NCI-H1436 (cell line): ENCODE measurements at places on chromosomes 7 and 10.

GRCh38 chr7:141246426-141246825 lies 172.6 kb downstream of the TMEM178B start:
- DNase-seq, result no peak

DNA sequence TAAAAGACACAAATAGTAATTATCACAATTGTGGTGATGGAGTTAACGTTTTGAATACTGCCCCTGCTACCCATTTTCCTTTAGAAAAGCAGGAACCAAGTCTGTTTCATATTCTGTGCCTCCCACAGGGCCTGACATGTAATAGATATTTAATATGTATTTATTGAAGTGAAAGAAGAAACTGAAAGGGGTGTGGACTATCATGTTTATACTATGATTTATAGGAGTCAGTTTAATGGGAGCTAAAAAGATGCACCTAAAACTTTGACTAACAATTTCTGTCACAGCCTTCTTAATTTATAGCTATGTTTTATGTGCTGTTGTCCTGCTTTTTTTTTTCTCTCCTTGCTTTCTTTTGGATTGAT lies 24.1 kb upstream of the BHLHA15 start:
- DNase-seq, result no peak

GRCh38 chr7:128115336-128115820 lies 84.1 kb upstream of the LRRC4 start:
- no peak for DNase-seq

GRCh38 chr7:5218564-5219360 lies 28.7 kb downstream of the WIPI2 start:
- no peak for DNase-seq

DNA sequence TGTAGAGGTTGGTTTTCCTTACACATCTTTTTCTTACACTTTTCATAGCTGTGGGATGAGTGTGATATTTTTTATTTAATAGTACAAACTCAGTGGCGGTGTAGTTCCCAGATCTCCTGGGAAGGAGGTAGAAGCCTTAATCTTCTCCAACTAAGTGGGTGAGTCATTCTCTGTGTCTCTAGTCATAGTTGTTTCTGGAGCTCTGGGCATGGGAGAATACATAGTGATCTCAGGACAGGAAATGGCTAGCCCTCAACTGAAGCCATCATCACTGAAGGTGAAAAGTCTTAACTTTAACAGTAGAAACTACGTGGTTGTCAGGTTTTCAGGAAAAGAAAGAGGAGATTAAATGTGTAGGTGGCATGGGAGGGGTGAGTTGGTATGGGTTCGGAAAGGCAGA lies 319.4 kb upstream of the FZD8 start:
- no peak for DNase-seq

DNA sequence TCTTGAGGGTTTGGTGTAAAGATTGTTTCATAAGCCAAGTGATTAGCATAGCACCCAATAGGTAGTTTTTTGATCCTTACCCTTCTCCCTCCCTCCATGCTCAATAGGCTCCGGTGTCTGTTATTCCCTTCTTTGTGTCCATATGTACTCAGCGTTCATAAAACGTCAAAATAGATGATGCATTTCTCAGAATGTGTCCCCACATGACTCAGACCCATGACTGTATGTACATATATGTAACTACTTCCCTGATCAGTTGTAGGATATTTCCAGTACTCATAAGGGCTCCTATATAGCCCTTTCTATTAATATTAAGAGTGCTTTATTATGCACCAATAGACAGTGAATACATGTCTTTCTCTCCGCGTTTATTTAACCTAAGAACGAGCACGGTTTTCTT lies 466.9 kb downstream of the KIF20B start:
- no peak for DNase-seq

DNA sequence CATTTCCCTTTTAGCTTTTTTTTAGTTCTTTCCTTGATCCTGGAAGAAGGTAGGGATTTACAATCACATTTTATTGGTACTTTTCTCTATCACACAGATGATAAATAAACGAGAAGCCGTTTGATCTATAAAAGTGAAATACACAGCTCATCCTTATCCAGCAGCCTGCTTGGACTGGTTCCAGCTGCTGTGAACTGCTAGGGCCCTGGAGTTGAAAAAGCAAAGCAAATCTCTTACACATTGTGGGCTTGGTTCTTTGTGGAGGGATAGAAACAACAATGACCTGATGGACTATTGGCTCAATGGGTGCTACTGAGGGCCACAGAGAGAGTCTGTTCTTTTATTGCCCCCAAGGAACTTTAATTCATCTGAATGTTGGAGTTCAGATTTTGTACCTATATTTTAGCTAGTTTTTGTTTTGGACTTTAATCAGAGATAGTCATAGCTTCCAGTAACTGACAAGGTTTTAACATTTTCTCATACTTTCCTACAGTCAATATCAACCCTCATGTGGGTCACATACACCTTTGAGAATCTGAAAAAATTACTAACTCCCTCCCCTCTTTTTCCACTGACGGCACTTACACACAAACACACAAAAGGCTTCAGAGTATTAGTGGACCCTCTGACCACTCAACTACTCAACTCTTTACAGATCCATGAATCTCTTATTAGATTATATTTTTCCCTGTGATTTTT lies 91.6 kb upstream of the CCDC6 start:
- no peak for DNase-seq

- peak; percentile 4 for DNase-seq
Observed at GRCh38 chr10:60237977-60238758, 151.5 kb downstream of the ANK3 start.

- peak; percentile 53 for DNase-seq
Observed at GRCh38 chr7:20329389-20330238, 1.1 kb upstream of the ITGB8 start.

- no peak for DNase-seq
Observed at GRCh38 chr10:124245191-124245590, 151.8 kb upstream of the CHST15 start.

- no peak for DNase-seq
Observed at GRCh38 chr10:33716501-33717267, 382.2 kb upstream of the NRP1 start.

GRCh38 chr7:7274782-7275181 lies 92.4 kb downstream of the C1GALT1 start:
- DNase-seq, result no peak

DNA sequence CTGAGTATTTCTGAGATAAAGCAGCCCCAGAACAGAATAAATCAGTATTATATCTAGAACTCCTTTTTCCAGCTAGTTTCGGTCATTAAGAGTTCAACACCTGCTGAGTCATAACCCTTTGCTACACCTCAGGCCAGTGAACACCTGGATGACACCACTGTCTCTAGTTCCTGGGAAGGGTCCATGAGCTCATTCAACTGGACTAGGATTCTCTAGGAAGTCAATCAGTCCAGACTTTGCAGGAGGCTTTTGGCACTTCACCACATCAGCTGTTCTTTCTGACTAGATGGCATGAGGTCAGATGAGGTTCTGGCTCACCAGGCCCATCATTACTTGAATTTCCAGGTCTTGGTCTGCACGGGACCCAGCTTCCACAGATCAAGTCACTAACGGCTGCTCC lies 11.7 kb downstream of the SLC39A12 start:
- no peak for DNase-seq

GRCh38 chr10:46231087-46231486 lies 55.7 kb upstream of the ANTXRL start:
- DNase-seq, result no peak

- DNase-seq, result no peak
Observed at GRCh38 chr10:52071814-52072213, 242.3 kb upstream of the DKK1 start.

DNA sequence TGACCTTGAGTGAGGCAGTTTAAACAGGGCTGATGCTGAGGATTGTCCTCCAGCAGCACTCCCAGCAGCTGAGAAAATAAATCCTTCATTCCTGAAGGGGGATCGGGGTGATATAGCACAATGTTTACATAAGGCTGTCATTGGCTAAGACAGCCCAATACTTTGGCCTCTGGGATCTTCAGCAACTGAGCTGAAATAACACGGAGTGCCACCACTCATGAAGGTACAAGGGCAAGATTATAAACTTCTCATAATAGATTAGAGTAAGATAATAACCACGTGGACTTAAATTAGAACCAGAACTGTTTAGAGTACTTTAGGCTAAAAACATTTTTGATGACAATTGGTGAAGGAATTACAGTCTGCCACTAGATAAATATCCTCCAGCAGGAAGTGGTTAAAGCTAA lies 70.0 kb upstream of the PAPSS2 start:
- DNase-seq, result no peak

DNA sequence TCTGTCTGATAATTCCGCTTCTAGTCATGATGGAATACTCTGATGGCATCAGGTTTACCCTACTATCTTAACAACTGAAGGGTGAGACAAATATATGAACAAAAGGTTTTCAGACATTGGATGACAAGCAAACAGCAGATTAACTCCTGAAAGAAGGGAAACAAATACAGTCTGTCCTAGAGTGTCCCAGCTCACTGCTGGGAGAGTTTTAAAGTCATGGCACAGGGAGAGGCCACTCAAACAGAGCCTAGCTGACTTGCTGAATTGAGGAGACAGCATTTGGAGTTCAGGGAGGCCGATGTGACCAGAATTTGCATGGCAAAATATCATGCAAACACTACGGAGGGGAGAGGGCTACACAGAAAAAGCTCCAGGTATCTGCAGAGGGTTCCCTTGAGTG lies 73.1 kb downstream of the MDH2 start:
- DNase-seq, result no peak

- no peak for DNase-seq
Observed at GRCh38 chr7:75982306-75983064, 11.9 kb downstream of the TMEM120A start.

- DNase-seq, result no peak
Observed at GRCh38 chr10:97543025-97543546, 29.5 kb upstream of the ANKRD2 start.

DNA sequence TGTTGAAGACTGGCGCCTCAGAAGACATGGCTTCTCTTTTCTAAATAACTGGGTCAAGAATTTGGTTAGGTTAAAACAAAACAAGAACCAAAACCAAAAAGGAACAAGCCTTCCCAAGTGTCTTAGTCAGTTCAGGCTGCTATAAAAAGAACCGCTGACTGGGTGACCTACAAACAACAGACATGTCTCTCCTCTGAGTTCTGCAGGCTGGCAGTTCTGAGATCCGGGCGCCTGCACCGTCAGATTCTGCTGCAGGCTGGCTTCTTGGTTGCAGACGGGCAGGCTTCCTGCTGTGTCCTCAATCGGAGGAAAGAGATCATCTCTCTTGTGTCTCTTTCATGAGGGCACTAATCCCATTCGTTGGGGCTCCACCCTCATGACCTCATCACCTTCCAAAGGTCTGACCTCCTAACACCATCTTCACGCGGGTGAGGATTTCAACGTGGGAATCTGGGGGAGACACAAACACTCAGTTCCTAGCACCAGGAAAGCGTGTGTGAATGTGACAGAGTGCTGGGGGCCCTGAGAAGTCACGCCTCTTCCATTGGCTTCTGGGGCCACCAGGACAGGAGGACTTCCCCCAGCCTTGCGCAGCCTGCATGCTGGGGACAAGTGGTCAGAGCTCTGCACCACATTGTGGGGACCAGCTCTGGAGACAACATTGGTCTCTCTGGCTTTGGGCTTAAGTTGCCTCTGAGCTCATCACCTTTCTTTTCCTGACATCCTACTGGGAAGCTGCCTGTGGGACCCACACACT lies 63.1 kb downstream of the ASB13 start:
- no peak for DNase-seq

GRCh38 chr10:103181244-103181643 lies 11.8 kb downstream of the NT5C2 start:
- DNase-seq, result no peak

DNA sequence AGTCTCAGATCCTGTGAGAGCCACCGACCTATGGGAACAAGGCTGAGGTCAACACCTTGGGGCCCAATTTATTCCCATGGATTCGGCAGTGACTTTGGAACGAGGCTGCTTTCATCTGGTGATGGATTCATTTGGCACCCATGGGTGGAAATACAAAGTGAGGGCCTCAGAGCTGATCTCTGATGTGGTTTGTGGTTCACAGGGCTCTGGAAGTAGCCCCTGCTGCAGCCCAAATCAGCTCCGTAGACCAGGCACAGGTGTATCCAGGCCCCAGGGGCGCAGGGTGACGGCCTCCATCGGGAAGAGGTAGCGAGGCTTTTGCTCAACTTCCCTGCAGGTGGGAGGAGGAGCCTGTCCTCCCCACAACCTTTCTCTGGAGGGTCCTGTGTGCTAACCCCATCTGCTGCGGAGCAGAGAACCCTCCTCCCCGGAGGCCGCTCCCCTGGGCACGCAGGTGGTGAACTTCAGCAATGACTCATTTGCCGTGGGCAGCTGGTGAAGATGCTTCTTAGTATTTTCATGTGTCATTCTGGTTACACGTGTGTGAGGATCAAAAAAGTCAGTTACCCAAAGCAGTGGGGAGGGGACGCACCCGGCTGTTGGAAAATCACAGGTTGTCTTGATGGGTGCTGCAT lies 7.5 kb upstream of the JAKMIP3 start:
- no peak for DNase-seq

- no peak for DNase-seq
Observed at GRCh38 chr10:126732868-126733267, 62.4 kb upstream of the C10orf90 start.

- no peak for DNase-seq
Observed at GRCh38 chr10:66575251-66575855, 350.5 kb upstream of the LRRTM3 start.

- no peak for DNase-seq
Observed at GRCh38 chr10:51014680-51015389, 59.5 kb upstream of the PRKG1 start.

GRCh38 chr7:157224627-157225026 lies 85.9 kb downstream of the UBE3C start:
- no peak for DNase-seq

GRCh38 chr7:54336800-54337199 lies 205.4 kb upstream of the VSTM2A start:
- DNase-seq, result no peak

DNA sequence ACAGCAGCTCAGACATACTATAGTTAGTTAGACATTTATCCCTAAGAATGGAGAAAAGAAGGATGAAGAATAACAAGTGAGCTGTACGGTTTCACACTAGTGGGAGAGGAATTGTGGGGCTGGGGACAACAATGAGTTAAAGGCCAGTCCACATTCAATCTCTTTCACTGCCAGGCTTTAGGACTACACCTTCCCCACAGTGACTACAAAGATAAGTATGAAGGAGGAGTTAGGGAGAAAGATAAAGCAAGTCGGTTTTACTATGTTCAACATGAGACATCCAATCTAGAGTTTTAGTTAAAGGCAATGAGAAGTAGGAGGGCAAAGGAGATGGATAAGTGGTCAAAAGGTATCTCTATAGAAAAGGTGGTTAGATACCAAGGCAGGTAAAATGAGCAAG lies 16.3 kb downstream of the ARHGAP12 start:
- no peak for DNase-seq

- no peak for DNase-seq
Observed at GRCh38 chr7:7265081-7266075, 83.0 kb downstream of the C1GALT1 start.

DNA sequence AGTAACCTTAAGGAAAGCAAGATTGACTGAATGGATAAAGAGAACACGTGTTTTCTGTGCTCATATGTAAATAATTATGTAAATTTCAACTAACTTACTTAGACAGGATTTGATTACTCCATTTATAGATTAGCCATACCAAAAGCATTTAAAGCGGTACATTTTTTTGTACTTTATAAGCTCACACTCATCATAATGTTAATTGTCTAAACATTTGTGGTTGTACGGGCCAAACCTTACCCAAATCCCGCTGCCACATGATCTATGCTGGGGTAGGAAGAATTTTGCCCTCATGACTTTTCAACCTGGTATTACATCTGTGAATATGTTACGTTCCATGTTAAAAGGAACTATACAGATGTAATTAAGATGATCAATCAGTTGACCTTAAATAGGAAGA lies 29.1 kb downstream of the MKX start:
- no peak for DNase-seq
